Hypothalamus (tissue), 51 donors: ENCODE measurements at places on chromosomes 6 and 20.
A peak's percentile ranks its signal among the peaks of the same experiment; 100 is the strongest.

GRCh38 chr6:89002523-89002922 lies 39.1 kb upstream of the RNGTT start:
- no peak for DNase-seq

DNA sequence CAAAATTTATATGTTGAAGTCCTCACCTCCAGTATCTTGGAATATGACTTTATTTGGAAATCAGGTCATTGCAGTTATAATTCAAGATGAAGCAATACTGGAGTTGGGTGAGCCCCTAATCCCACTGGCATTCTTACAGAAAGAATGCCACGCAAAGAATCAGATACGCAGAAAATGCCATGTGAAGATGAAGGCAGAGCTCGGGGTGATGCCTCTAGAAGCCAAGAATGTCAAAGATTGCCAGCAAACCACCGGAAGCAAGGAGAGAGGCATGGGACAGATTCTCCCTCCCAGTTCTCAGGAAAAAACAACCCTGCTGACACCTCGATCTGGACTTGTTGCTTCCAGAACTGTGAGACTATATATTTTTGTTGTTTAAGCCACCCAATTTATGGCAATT lies 273.4 kb upstream of the CITED2 start:
- DNase-seq: no peak

GRCh38 chr6:110528101-110528929 lies 51.9 kb upstream of the SLC22A16 start:
- peak; percentile 9 for DNase-seq

- DNase-seq: no peak
Measured at GRCh38 chr20:25249198-25249931, 1.5 kb downstream of the PYGB start.

DNA sequence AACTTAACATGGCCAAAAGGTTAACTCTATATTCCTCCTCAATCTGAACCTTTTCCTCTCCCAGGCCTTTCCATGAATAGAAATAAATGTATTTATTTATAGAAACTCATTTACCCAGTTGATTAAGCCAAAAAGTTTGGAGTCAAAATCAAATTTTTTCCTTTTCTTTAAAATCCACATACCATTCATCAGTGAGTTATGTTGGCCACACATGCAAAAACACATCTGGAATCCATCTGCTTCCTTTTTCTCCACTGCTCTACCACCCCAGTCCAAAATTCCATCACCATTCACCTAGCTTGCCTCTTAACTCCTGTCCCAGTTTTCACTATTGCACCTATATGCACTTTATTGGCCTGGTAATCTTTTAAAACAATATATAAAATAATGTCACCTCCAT lies 62.4 kb upstream of the TMEM200A start:
- no peak for DNase-seq

DNA sequence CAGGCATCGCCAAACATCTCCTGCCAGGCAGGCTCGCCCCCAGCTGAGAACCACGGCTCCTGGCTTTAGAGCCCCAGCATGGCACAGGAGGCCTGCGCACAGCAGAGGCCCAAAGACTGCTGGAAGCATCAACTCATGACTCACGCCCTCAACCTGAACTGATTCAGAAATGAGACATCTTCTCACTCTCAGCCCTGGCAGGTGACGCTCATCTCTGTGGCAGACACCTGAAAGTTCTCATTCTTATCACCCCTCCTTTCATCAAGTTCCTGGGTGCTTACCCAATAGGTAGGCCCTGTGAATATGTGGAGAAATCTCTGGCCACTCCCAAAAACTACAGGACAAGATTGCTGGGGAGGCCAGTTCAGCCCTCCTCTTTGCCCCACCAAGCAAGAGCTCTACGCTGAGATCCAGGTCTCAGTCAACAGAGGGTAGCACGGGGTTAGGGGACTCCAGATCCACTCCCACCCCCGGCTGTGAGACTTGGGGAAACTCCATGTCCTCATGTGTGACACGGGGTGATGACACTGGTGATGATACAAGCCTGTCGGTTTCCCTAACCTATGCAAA lies 11.3 kb downstream of the NFATC2 start:
- no peak for DNase-seq

DNA sequence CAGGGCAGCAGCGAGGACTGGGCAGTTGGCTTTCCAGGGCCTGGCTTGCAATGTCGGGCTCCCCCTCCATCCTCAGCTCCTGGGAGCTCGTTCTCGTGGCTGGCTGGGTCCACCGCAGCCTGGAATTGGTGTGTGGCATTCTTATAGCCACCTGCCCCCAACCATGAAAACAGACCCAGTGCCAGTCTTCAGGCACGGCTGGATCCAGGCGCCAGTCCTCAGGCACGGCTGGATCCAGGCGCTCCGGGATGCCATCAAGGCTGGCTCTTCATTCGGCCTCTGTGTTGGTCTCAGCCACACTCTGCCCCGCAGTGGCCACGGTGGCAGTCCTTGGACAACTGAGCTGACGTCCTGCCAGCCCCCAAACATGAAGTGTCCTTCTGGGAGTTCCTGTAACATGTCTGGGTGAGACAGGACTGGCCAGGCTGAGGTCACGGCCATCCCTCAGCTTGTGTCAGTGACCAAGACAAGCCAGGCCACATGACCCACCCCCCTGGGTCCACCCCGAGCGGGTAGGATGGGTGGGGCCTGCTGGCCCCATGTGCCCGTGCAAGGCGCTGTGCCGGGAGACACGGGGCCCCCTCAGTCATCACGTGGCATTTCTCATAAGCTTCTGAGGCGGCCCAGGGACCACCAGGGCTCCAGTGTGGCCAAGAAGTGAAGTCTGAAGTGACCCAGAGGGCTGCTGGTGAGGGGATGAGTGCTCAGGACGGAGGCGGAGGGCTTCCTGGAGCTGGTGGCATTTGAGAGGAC lies 99.0 kb downstream of the TAF4 start:
- DNase-seq: no peak

DNA sequence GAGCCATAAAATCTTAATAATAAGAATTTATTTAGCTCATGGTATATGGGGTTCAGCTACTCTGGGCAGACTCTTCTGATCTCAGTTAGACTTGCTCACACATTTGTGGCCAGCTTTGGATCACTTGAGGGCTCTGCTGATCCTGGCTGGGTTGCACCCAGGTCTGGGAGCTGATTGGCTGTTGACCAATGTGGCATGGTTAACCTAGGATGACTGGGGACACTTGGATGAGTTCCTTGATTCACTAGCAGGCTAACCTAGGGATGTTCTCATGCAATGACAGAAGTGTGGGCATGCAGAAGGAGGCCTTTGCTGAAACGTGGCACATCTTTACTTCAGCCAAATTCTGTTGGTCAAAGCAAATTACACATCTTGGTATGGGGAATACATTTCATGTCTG lies 569.5 kb downstream of the UTRN start:
- no peak for DNase-seq

DNA sequence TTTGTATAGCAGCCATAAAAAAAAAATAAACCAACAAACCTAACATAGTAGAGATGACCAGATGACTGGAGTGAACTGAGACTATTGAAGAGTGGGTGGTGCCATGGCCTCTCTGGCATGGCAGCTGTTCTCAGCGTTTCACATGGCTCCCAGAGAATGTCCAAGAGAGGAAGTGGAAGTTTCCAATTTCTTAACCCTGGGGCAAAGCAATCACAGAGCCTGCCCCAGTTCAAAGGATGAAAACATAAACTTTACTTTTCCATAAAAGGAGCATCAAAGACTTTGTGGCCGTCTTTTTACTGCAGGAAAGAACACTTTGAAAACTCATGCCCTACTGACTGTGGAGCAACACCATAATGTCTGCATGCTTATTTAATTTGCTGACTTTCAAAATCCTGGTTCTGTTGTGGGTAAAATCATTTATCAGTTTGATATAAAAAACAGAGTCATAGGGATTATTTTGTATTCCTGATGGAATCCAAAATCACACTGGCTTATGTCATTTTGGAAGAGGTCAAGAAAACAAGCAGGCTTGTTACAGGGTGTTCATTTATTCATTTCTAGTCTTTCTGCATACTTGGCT lies 165.4 kb downstream of the SLC35B3 start:
- DNase-seq: no peak

DNA sequence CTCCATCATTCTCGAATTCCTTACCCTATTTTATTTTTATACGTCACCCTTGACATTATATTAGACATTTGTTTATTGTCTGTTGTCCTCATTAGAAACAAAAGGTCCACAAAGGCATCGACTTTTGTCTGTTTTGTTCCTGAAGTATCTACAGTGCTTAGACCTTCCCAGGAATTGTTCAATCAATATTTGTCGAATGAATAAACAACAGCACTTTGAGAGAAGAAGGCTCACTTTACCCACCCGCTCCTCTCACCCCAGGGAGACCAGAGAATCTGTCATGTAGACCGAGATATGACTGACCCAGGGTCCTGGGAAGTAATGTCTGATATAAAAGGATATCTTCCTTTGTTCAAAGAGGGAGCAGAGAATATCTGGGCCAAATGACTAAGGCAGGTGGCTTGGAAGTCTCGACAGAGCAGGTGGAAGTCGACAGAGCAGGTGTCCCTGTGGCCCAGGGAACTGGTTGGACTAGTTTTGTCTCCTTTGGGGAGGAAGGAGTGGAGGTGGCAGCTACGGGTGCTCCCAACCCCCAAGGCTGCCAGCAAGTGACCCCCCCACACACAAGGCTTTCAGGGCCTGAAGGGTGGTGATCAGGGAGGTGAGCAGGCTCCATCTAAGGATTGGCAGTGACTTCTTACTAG lies 14.8 kb upstream of the CHMP4B start:
- no peak for DNase-seq

GRCh38 chr6:143176090-143177021 lies 115.7 kb downstream of the AIG1 start:
- no peak for DNase-seq

DNA sequence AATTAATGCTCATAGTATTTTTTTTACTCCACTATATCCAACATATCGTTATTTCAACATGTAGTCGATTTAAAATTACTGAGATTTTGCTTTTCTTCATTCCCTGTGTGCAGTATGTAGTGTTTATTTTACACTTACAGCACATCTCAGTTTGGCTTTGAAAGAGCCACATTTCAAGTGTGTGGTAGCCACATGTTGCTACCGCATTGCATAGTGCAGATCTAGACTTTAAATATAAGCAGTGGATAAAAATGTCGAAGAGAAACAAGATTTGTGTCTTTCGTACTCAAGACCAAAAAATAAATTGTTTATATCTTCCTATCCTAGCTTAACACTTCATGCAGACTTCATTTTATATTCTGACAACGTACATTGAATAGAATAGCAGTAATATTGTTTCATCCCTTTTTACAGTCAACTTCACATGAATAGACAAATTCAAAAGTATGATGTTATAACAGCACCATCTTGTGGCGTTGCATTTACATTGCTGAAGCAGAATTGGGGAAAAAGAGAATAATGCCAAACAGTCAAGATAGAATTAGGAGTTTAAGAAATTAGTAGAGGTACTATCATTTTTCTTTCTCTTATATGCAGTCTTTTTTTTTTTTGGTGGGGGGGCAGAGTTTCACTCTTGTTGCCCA lies 29.9 kb downstream of the FBXO5 start:
- DNase-seq: no peak

- no peak for DNase-seq
Measured at GRCh38 chr20:32193996-32194395, 13.5 kb downstream of the PLAGL2 start.

- no peak for DNase-seq
Measured at GRCh38 chr6:126797981-126798380, 320.5 kb upstream of the RSPO3 start.

DNA sequence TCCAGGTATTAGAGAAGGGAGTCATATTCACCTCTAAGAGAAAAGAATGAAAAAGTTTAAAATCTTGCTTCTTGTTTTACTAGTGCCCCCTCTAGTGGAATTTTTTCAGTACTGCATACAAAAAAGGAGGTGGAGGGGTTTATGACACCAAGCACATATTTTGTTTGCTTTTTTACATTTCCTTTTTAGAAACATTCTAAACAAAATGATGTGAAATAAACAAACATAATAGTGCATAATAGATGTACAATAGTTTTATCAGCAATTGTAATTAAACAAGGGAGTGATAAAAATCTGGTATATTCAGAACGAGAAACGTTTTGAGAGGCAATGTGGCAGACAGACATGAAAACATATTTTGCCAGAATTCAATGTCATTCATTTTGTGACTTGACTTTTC lies 111.0 kb upstream of the TFAP2D start:
- DNase-seq: no peak

GRCh38 chr6:35907750-35908149 lies 13.1 kb downstream of the SRPK1 start:
- no peak for DNase-seq

DNA sequence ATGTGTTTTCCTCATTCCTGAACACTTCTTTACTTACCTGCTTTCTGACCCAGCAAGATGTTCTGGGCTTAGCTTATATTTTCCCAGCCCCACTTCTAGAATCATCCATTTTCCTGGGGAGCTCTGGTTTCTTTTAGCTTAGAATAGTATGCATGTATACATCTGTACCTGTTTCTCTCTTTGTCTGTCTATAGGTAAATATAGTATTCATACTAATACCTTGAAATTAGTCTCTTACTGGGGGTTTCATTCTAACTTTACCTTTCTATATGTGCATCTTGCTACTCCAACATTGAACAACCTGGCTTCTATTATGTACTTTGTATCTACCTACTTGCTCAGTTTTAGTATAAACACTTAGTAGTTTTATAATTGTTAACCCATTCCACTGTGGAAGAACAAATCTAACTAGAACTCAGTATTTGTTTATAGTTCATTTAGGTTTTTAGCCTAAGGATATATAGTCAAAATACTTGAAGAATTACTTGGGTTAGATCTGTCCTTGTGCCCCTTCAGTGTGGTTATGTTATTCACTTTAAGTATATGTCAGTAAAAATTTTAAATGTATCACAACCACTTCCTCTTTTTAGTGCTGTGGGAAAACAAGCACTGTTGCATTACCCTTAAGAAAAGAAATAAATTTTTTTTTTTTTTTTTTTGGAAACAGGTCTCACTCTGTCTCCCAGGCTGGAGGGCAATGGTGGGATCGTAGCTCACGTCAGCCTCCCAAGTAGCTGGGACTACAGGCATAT lies 54.0 kb downstream of the ASXL1 start:
- no peak for DNase-seq

DNA sequence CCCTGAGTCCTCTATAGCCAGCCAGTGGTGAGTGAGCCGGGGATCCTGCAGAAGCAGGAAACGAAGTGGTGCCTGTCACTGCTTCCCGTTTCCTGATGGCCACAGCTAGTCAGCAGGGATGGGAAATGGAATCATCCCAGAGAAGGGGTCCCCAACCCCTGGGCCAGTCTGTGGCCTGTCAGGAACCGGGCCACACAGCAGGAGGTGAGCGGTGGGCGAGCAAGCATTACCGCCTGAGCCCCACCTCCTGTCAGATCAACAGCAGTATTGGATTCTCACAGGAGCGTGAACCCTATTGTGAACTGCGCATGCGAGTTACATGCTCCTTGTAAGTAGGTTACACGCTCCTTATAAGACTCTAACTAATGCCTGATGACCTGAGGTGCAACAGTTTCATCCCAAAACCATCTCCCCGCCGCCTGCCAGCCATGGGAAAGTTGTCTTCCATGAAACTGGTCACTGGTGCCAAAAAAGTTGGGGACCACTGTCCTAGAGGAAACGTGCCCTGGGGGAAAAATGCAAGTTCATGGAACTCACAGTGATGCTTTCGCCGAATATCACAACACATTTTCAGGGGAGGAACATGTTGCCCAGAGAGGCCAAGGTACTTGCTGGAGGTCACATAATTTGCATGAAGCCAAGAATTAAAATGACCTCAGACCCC lies 113.8 kb downstream of the JPH2 start:
- no peak for DNase-seq
